ENCODE measurements at places on chromosomes 4 and X.

- no peak for DNase-seq
These were observed 57.8 kb upstream of the NLRP2B start for GRCh38 chrX:57737881-57738280.

GRCh38 chr4:128378668-128379067 lies 91.1 kb upstream of the PGRMC2 start:
- no peak for DNase-seq

- no peak for DNase-seq
These were observed 31.0 kb downstream of the NSG1 start for GRCh38 chr4:4417886-4418285.

DNA sequence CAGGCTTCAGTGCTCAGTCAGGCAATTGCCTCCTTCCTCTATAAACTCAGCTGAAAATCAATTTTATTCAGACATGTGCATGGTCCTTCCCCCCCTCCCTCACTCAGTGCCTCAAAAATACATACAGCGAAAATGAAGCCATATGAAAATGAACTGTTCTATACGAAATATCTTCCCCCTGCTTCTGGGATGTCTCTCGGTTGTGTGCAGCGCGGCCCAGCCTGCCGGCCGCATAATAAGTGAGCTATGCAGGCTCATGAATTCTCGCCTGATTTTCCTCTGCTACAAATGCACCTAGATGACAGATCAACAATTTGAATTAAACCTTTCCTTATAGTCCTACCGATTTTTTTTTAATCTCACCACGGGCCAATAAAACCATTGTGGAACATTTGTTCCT lies 252.9 kb downstream of the CRLF2 start:
- no peak for DNase-seq

DNA sequence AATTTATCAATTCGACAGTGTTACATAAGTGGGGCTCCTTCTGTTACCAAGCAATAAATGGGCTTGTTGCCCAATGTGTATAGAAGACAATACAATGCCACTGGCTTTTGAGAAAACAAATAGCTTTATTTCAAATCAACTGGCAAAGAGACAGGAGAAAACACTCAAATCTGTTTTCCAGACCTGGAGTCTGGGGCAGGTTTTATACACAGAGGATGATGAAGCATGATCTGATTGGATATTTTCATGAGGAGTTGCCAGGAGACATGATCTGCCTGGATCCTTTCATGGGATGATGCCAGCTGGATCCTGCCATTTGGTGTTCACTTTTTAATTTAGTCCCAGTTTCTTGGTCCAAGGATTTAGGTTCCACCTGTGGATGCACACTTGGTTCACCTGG lies 287.9 kb downstream of the CXXC4 start:
- no peak for DNase-seq

GRCh38 chr4:99711657-99712056 lies 54.0 kb upstream of the C4orf54 start:
- DNase-seq: no peak

GRCh38 chr4:143882892-143883291 lies 22.5 kb downstream of the GYPE start:
- DNase-seq: no peak

DNA sequence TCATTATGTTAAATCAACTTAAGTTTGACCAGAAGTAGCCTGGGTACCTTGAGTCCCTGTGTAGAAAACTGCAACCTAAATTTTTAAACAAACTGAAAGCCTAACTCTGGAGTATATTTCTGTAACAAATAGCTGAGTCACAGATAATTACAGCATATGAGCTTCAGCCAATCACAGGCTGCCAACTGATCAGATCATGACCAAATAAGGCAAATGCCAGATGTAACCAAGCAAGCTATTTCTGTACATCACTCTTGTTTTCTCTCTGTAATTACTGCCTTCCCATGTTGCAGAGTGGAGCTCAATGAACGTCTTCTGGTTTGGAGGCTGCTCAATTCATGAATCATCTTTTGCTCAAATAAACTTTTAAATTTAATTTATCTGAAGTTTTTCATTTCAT lies 980.9 kb upstream of the DIAPH2 start:
- DNase-seq: no peak

- no peak for DNase-seq
These were observed 78.2 kb downstream of the UNC5C start for GRCh38 chr4:95470622-95471021.

DNA sequence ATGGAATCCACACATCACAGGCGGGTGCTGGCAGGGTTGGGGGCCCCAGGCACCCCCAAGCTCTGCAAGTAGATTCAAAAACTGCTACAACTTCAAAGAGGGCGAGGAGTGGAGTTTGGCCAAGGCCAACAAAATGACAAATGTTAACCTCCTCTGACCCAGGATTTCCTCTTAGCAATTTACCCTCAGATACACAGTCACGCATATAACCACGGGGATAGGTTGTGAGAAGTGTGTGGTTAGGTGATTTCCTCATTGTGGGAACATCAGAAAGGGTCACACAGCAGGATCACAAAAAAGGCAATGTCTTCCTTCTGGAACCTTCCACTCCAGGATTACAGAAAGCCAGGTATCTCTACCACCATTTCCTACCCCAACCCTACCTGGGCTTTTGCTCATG lies 62.4 kb downstream of the C4orf50 start:
- no peak for DNase-seq

- DNase-seq: no peak
These were observed 392.0 kb upstream of the INTU start for GRCh38 chr4:127240764-127241105.

DNA sequence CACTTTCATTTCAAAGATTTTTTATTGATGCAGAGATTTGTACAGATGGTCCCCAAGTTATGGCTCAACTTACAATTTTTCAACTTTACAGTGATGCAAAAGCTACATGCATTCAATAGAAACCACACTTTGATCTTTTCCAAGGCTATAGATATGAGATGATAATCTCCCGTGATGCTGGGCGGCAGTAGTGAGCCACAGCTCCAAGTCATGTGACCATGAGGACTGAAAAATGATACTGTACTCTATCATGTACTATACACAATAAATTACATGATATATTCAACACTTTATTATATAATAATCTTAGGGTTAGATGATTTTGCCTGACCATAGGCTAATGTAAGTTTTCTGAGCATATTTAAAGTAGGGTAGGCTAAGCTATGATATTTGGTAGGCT lies 14.0 kb upstream of the GASK1B start:
- no peak for DNase-seq

GRCh38 chrX:151771726-151772125 lies 37.2 kb downstream of the CNGA2 start:
- DNase-seq: no peak

GRCh38 chrX:11272290-11272689 lies 20.9 kb upstream of the AMELX start:
- no peak for DNase-seq

DNA sequence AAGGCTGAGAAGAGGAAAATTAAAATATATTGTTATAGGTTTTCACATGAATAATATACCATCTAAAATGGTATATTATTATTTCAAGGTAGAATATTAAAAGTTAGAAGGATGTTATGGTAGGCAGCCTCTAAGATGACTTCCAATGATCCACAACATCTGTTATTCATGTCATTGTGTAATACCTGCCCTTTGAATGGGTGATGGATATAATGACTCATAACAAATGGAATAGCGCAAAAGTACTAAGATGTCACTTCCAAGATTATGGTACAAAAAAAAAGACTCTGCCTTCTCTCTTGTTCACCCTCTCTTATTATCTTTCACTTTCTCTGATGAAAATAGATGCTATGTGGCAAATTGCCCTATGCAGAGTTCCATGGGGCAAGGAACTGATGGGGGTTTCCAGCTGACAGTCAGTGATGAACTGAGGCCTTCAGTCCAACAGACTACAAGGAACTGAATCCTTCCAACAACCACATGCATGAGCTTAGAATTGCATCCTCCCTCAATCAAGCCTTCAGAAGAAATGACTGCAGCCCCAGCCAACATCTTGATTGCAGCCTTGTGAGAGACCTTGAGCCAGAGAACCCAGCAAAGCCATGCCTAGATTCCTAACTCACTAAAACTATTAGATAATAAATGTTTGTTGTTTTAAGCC lies 57.7 kb downstream of the HS6ST2 start:
- DNase-seq: no peak

- no peak for DNase-seq
These were observed 24.1 kb upstream of the MTM1 start for GRCh38 chrX:150544222-150544787.

DNA sequence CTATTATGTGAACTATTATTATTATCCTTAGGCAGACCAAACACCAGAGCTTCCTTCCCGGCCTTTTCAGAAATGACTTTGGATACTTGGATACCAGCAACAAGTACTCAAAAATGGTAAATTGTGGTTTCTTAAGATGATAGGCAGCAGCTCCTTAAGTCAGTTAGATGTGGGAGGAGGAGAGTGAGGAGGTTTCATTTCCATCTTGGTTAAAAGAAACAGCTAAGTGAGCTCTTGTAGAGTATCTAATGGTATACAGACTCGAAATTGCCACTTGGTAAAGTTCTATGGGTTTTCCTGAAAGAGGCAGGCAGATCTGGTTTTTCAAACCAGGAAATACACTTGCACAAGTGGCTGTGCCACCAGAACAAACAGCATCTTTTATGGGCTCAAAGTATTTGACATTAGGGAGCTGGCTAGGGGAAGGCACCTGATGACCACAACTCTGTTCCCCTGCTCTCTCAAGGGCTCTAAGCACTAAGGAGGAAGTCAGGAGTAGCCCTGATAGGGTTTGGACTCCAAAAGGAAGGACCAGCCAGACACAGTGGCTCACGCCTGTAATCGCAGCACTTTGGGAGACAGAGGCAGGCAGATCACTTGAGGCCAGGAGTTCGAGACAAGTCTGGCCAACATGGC lies 130.9 kb downstream of the TMEM164 start:
- DNase-seq: no peak

DNA sequence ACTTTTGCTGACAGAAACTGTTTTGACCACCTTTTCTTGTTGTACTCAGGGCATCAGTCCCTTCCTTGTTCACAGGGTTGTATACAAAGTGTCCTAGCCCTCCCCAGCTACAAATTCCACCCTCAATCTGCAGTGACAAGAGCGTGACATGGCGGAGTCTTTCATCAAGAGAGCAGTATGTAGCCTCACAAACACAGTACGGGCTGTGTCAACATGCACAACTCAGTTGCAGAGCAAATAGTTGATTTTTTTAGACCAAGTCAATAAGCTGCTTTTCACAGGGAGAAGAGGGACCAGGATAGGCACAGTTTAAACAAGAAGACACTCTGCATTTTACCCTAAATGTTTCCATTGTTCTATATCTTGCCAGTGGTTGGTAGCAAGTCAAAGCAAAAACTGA lies 8.6 kb upstream of the HS6ST2 start:
- DNase-seq: no peak

- no peak for DNase-seq
These were observed 40.1 kb downstream of the BTC start for GRCh38 chr4:74754218-74754617.

GRCh38 chr4:125975861-125976397 lies 661.2 kb downstream of the FAT4 start:
- no peak for DNase-seq

DNA sequence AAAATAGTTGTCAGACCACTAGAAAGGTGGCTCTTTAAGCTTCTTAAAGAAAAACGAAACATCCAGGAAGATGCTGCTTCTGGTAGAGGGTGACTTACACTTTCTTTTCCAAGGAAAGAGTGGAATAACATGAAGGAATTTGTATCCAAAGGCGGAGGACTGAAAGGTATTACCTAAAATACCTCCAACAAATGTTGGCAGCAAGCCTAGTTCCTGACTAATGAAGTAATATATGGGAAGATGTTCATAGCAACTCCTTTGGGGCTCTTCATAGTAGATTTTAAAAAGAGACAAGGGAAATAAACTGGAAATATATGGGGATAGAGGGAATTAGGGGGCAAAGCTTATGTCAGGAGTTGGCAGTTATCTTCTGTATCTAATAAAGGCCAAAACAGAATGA lies 116.2 kb downstream of the AASDH start:
- DNase-seq: no peak

DNA sequence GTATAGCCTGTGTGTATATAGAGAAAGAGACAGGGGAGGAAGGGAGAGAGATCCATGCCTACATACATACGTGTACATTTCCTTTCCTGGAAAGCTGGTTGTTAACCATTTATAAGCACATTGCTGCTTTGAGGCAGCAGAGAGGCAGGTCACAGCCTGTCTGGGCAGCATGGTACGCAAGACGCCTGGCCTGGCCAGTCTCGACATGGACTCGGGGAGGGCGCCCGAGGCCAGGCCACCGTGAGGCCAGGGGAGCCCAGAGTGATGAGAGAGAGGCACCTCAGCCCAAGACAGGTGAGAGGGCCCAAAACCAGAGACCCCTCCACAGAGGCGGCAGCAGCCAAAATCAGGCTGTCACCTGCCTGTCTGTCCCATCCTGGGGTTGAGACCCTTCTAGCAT lies 3.9 kb downstream of the TREX2 start:
- no peak for DNase-seq

GRCh38 chr4:16731776-16732380 lies 166.6 kb downstream of the LDB2 start:
- no peak for DNase-seq

DNA sequence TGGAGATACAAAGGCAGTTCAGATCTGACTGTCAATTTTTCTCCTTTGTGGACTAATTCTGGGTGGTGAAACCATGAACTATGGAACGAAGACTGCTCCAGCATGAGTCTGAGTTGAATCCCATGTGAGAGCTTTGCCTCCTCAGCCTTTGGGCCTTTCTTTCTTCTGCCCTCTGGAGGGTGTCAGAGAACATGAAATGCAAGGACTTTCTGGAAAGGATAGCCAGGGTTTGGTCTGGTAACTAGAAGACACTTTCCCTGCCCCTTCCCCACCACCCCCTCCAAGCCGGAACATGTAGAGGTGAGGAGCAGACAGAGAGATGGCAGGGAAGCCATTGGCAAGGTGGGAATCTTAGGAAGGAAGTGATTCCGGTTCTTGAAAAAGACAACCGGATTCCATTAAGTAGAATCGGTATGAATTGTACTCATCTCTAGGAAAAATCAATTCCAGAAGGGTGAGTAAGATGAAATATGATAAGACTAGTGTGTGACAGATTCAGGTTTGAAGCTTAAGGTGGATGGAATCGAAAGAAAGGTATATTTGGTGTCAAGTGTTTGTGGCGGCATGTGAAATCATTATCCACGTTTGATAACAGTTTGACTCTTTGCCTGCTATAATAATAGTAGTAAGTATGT lies 19.0 kb downstream of the FHL1 start:
- no peak for DNase-seq

GRCh38 chr4:10336471-10336870 lies 120.8 kb downstream of the ZNF518B start:
- DNase-seq: no peak

All from effector memory CD4-positive, alpha-beta T cell (primary cell).